Renal cortex interstitium (tissue), 15 donors: ENCODE measurements at places on chromosomes 13 and 19.
A peak's percentile ranks its signal among the peaks of the same experiment; 100 is the strongest.

- DNase-seq, result no peak
Observed at GRCh38 chr13:98575009-98575903, 1.7 kb downstream of the STK24 start.

- DNase-seq, result no peak
Observed at GRCh38 chr13:29924482-29925350, 74.3 kb upstream of the UBL3 start.

GRCh38 chr19:11540645-11541044 lies 2.0 kb downstream of the CNN1 start:
- no peak for DNase-seq

GRCh38 chr19:15289673-15290072 lies 42.7 kb downstream of the BRD4 start:
- no peak for DNase-seq

DNA sequence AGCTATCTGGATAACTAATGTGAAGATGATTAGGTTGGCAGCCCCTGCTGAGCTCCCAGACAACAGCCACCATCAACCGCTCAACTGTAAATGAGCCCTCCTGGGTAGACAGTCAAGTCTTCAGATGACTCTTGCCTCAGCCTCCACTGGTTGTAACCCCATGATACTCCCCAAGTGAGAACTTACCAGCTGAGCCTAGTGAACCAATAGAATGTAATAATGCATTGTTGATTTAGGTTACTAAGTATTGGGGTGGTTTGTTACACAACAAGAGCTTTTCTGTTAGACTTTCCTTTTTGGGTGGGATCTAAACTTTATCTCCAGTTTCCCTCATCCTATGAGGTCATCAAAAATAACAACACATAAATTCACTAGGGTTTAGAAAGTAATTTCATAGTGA lies 69.4 kb downstream of the CYSLTR2 start:
- DNase-seq, result no peak

- DNase-seq, result peak; percentile 94
Observed at GRCh38 chr19:9792206-9793070, 23.9 kb upstream of the ZNF846 start.

GRCh38 chr19:39301562-39301961 lies 5.4 kb downstream of the IFNL1 start:
- DNase-seq, result no peak

- DNase-seq, result no peak
Observed at GRCh38 chr13:45368571-45368970, 27.6 kb upstream of the TPT1 start.

GRCh38 chr13:39253774-39254173 lies 215.5 kb downstream of the NHLRC3 start:
- no peak for DNase-seq

GRCh38 chr19:16821081-16821480 lies 8.1 kb upstream of the SIN3B start:
- DNase-seq, result no peak

- DNase-seq, result no peak
Observed at GRCh38 chr19:10535613-10536012, 8.1 kb upstream of the ATG4D start.

GRCh38 chr13:33611121-33611805 lies 206.7 kb upstream of the RFC3 start:
- DNase-seq, result peak; percentile 71

GRCh38 chr19:33627962-33628839 lies 6.4 kb downstream of the CHST8 start:
- DNase-seq, result no peak

DNA sequence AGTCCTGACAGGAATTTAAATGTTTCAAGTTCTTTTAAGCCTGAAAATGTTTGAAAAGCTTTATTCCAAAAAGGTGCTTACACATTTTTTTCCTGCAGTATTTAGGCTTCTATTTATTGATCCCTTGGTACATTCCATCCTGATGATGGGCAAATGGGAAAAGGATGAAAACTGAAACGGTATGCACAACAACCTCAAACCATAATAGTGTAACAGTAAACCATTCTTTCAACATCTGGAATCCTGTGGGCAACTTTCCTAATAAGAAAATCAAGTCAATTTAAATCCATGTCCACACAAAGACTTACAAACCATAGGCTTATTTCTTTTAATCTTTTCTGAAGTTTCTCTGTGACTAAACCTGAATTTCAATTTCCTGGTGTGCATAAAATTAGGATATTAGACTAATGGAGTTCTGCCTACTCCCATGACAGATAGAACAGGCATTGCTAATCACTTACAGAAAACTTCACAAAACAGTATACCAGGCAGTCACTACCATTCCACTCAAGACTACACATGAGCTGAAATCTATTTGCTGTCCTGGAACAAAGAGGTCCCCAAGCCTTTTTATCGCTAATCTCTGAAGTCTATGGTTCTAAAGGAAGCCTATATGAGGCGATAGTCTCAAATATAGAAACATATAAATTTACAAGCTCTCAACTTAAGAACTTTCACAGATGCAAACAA lies 103.3 kb downstream of the DLEU7 start:
- DNase-seq, result no peak

GRCh38 chr13:59483501-59484145 lies 680.1 kb downstream of the DIAPH3 start:
- no peak for DNase-seq

- DNase-seq, result no peak
Observed at GRCh38 chr13:44142540-44142867, 231.1 kb upstream of the SERP2 start.

- no peak for DNase-seq
Observed at GRCh38 chr13:77113496-77113895, 86.5 kb upstream of the FBXL3 start.

- DNase-seq, result no peak
Observed at GRCh38 chr13:33213797-33214196, 71.8 kb downstream of the STARD13 start.

DNA sequence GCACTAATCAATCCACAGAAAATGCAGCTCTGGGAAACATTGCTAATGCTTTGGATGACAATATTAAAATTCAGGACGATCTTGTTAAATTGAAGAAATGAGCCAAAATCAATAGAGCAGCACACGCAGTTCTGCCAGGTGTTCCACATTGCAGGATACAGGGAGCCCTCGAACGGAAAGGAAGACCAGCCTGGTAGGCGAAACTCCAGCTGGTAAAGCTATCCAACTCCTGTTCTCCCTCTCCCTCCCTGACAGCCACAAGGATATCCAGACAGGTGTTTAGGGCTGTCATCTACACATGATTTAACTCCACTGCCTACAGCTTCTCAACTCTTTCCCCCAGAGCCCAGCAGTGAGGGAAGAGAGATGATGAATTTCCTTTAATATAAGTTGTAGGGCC lies 67.7 kb downstream of the EPSTI1 start:
- DNase-seq, result no peak

DNA sequence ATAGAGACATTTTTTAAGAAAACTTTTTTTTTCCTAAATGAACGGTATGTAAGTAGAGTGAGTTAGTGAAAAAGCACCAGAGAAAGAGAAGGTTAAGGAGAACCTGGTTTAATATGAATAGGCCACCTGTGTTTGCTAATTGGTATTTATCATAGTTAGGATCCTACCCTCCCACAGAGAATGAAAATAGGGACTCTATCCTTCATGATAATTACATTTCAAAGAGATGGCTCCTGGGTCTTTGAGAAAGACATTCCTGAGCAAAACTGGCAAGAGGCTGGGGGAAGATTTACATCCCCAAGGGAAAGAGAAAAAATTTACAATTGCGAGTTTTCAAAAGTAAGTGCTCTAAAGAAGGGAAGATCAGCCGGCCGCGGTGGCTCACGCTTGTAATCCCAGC lies 1284.5 kb downstream of the SLITRK1 start:
- no peak for DNase-seq

GRCh38 chr19:49061445-49061844 lies 3.2 kb downstream of the NTF4 start:
- DNase-seq, result no peak

- DNase-seq, result no peak
Observed at GRCh38 chr19:17450264-17451075, 2.0 kb upstream of the TMEM221 start.

DNA sequence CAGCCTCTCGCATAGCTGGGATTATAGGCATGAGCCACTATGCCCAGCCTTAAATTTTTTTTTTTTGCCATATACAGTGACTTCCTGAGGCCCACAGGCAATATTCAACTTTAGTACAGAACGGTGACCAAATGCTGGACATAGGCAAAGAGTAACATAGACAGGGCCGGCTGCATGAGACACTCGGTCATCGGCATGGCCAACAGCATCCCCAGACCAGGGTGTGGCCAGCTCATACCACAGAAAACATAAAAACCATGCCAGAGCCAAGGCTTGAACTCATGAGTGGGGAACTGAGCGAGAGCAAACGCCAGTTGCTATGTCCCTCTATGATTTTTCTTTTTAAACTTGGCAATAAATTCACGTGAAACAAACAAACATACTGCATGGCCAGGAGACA lies 17.0 kb downstream of the KANK2 start:
- no peak for DNase-seq

- DNase-seq, result no peak
Observed at GRCh38 chr13:51500687-51501086, 47.9 kb upstream of the INTS6 start.

GRCh38 chr13:39016787-39017186 lies 21.1 kb downstream of the PROSER1 start:
- DNase-seq, result no peak
